Stimulated activated CD8-positive, alpha-beta memory T cell treated with anti-CD3 and anti-CD28 coated beads, Interleukin-4, amount 100 ng/mL, for 48 hours (primary cell): ENCODE measurements at places on chromosomes 1 and 21.

- no peak for DNase-seq
These were observed 232.3 kb upstream of the USP24 start for GRCh38 chr1:55447488-55447887.

GRCh38 chr1:244311784-244312532 lies 139.8 kb downstream of the ADSS2 start:
- DNase-seq, result no peak

- no peak for DNase-seq
These were observed 14.3 kb upstream of the S100A11 start for GRCh38 chr1:152050886-152051675.

DNA sequence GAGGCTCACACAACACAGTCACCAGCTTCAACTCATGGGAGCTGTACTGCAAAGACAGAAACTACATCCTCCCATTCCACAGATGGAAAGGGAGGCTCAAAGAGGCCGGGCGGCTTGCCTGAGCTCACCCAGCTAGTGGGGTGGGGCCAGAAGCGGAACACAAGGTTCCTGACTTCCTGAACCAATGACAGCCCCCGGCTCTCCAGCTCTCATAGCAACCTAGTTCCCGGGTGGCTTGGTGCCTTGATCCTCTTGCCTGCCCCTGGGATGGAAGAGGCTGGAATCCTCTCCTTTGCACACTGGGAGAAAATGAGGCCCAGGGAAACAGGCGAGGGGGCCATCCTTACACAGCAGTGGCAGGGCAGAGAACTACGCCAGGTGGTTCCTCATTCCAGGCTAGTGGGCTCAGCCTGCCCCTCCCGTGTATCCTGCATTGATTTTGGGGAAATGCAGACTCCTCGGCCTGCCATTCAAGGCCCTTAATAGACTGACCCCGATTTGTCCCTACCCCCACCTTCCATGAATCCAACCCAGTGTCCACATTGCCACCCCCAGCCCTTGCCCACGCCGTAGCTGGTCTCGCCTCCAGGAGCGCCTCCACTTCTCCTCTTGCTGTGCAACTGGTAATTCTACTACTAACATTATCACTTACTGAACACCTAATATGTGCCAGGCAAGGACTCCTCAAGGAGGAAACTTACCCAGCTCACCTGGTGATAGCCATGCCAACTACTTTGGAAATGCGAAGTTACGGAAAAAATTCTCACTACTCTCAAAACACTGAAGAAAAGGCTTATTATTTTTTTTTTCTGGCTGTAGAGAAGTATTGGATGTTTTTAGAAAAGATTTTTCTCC lies 5.0 kb downstream of the RAP1GAP start:
- no peak for DNase-seq

GRCh38 chr1:125066385-125066784 lies 3881.6 kb downstream of the SRGAP2C start:
- no peak for DNase-seq

DNA sequence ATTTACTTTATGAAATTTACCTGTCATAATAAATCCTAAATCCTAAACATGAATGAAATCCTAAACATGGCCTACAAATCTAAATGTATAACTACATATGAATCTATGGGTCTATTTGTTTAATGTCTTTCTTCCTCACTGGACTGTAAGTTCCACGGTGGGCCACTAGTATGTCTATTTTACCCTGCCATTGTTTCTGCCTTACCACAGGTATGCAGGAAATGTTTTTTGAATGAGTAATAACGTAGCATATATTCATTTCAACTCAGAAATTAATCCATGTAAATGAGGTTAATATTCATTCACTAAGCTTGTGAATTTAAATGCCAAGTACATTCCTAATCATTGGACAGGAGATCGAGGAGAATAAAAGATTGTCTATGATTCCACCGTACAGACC lies 35.3 kb downstream of the B3GALNT2 start:
- DNase-seq, result no peak

GRCh38 chr1:119268879-119269278 lies 99.7 kb upstream of the HAO2 start:
- no peak for DNase-seq

DNA sequence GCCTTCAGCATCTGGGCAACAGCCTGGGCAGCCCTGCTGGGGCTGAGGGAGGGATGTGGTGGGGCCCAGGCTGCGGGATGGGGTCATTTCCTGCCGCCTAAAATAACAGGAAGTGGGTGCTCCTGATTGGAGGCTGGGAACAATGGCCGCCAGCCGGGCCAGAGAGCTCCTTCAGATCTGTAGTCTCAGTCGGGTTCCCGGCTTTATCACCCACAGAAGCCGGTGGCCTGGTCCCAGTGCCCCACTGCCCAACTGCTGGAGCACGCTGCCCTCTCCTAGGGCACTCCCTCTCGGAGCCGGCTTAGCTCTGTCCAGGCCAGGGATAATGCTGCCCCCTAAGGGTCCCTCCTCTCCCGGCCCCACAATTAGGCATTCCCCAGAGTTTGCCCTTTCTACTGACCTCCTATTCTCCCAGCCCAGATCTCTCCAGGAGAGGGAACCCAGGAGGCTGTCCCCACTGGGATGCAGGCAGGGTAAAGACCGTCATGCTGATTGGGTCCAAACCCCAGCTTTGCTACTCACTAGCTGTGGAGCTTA lies 5.1 kb downstream of the MAP7D1 start:
- peak; percentile 80 for DNase-seq

DNA sequence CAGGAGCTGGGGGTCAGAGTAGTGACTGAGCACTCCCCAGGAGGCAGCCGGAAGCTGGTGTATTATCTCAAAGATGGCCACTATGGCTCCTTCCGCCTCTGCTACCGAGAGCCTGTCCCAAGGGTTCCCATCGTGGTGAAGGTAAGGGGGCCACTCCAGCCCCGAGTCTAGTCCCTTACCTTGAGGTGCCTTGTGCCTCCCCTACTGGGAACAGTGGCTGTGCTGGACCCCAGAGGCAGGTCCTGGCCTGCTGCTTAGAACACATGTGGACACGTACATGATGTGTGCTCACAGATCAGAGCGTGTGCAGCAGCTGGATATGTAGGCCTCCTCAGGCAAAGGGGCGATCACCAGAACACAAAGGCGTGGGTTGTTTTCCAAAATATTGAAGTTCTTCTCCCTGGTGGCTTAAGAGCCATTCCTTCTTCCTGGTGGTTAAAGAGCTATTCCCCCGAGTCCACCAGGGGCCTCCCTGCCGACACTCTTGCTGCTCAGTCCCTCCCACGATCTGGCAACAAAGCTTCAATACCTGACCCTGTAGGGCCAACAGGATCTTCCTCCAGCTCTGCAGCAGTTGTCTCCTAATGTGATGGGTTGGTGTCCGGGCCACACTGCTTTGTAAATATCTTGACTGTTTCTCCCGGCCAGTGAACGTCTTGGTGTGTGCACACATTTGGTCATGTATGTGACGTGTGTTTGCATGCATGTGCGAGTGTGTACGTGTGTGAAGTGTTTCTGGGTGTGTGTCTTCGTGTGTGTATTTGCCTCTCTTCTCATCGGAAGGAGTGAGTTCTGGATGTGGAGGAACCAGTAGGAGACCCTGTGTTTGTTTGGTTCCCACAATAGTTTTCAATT lies 68.4 kb upstream of the TINAGL1 start:
- DNase-seq, result no peak

DNA sequence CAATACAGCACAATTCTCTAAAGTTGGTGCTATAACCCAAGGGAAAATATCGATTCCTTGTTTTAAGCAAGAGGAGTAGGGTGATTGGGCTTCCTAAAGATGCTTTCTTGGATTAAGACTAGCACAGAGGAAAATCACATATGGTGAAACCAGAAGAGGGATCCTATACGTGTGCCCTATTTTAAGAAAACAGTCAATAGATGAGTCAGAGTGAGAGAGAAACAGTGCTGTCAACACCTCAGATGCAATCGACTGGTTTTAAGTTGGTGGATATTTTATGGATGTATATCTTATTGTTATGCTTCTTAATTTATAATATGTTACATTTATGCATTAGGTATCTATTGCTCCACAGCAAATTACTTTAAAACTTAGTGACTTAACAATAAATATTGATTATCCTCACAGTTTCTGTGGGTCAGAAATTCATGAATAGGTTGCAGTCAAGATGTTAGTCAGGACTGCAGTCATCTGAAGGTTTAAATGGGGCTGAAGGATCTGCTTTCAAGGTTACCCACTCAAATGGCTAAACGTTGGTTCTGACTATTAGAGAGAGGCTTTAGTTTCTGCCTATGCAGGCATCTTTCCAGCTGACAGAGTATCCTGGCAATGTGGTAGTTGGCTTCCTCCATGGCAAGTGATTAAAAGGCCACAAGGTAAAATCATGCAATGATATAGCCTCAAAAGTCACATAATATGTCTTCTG lies 61.6 kb upstream of the DEPDC1 start:
- no peak for DNase-seq

- DNase-seq, result no peak
These were observed 296.1 kb upstream of the SGIP1 start for GRCh38 chr1:66237722-66238479.

- DNase-seq, result no peak
These were observed 24.0 kb downstream of the NPHP4 start for GRCh38 chr1:5968161-5968736.

DNA sequence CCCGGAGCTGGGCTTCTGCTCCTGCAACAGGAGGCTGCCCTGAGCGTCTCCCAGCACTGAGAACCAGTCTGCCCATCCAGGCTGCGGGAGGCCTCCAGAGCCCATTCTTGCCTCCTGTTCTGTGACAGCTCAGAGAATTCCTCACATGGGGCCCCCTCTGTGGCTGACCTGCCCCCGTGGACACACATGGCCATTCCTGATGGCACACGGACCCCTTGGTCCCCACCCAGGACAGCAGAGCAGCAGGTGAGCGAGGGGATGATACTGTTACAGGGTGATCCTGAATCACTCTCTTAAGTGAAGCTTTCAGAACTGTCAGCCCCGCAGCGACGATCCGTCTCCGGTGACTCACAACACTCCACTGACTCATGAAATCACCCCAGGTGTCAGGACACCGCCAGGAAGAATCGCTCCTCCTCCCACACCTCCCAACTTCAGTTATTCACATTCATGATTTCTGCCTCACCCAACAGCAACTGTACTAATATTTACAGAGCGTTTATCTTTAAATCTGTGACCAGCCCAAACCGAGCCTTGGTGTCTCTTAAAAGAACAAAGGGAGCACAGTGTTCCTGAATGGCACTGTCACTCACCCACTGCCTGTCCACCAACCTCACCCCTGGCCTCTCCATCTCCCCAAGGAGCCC lies 22.5 kb downstream of the CHD5 start:
- DNase-seq, result peak; percentile 71
